ENCODE measurements at places on chromosomes 7 and 10. TPM values are rescaled to one million over a fixed set of nuclear protein-coding genes. Genes with fewer than 3 reads are reported as not detected.

OPN4 gene
- not detected for total RNA-seq

SERPINE1 gene
- total RNA-seq: 1,123 TPM

GPR158 gene
- total RNA-seq: 0.09 TPM

OAT gene
- total RNA-seq: 116 TPM

PNLIPRP3 gene
- not detected for total RNA-seq

PDGFA gene
- total RNA-seq: 23.7 TPM

CLCN1 gene
- total RNA-seq: not detected

NYAP1 gene
- total RNA-seq: 3.4 TPM

CFAP58 gene
- 0.26 TPM for total RNA-seq
